Posterior cingulate gyrus (tissue), 11 donors: ENCODE measurements at places on chromosomes 5 and 9.

DNA sequence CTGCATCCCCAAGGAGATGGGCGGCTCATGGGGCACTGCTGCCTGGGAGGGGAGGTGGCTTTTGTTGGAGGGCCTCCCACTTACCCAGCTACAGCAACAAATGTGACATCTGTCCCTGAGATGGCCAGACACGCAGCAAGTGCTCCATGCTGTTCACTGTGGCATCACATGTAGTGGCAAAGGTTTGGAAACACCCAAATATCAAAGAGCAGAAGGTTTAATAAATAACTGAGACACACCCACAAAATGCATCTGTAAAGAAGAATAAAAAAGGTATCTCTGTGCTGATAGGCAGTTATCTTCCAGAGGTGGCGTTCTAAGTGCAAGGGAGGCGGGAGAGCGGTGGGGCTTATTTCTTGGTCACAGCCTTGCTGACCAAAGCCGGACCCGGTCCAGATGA is 23.3 kb upstream of the CLPTM1L start:
- DNase-seq: peak; percentile 55

DNA sequence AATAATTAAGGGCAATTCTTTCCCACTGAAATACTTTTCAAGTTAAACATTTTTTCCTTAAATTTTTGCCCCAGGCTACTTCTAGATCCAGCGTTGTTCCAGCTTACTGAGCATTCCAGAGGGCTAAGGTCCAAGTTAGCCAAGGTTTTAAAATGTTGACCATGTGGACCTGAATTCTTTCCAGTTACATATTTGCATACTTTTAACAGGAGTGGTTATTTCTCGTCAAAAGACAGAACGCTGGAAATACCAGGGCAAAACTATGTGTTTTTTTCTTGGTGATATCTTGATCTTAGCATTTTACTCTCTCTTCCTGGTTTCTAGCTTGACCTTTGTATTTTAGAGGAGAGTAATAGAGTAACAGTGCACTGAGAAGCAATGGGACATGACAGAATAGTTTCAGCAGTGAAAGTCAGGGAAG is 32.8 kb downstream of the TMC1 start:
- no peak for DNase-seq

- no peak for DNase-seq
These were observed 172.5 kb upstream of the GLRA1 start for GRCh38 chr5:152097128-152097527.

DNA sequence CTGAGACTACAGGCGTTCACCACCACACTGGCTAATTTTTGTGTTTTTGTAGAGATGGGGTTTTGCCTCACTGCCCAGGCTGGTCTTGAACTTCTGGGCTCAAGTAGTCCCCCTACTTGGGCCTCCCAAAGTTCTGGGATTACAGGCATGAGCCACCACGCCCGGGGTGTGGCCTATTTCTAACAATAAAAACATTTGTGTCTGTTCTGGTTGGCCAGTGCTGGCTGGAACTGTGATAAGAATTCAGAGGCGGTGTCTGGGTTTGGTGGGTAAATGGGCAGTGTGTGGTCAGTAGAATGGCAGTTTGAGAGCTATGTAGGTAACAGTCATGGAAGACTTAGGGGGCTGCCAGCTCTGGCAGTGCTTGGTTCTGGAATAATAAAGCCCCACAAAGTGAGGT is 46.9 kb upstream of the SYNPO start:
- no peak for DNase-seq

DNA sequence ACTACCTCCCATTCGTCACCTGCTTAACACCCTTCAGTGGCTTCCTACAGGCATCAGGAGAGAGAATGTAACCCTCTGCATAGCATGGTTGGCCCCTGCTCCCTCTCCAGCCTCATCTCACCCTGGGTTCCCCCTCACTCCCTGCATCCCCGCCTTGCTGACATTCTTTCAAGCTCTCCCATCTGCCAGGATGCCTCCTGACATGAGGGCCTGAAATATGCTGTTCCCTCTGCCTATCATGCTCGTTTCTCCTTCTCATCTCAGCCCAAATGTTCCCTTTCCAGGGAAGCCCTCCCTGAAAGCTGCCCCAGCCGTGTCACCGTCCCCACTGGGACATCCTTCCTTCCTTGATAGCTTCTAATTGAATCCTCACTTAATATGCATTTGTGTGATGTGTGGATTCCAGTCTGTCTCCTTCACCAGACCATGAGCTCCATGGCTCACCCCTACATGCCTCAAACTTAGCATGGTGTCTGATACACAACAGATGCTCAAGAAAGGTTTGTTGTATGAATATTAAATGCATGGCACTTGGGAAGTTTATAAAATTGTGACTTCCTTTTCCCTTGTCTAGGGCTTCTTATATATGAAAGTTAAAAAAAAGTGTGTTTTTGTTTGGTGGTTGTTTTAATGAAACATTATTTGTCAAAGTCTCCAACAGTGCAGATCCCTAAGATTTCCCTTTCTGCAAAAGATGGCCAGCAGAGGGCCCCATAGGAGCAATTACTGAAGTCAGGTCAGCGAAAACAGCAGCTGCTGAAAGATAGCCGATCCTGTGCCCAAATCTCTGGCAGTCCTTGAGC is 7.3 kb upstream of the C5orf58 start:
- peak; percentile 71 for DNase-seq

GRCh38 chr9:22382331-22382730 is 64.3 kb upstream of the DMRTA1 start:
- no peak for DNase-seq

- DNase-seq: no peak
These were observed 267.2 kb upstream of the ACO1 start for GRCh38 chr9:32117291-32117690.

GRCh38 chr9:30935730-30936129 is 1448.7 kb upstream of the ACO1 start:
- DNase-seq: no peak

- DNase-seq: no peak
These were observed 206.5 kb downstream of the PAX5 start for GRCh38 chr9:36827593-36827992.

GRCh38 chr5:53110156-53110555 is 599 bp upstream of the MOCS2 start:
- DNase-seq: no peak

- no peak for DNase-seq
These were observed 10.6 kb downstream of the DDX46 start for GRCh38 chr5:134769206-134769605.

DNA sequence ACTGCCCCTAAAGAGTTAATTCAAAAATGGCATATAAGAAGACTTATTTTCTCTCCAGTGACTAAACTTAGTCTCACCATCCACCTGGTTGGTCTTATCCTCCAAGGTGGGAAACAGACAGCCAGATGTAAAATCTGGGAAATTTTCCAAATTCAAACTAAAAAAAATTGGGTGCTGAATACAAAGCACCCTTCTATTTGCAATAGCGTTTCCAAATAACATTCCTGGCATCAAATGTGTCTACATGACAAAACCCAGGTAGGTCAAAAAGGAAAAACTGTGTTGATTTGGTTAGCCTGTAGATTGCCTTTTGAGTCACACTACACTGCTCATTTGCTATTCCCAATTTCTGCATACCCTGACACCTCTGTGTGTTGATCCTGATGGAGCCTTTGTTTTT is 252.2 kb downstream of the NR2F1-AS1 start:
- DNase-seq: no peak

GRCh38 chr5:84036842-84037241 is 316.2 kb upstream of the HAPLN1 start:
- DNase-seq: no peak
